HFFc6 (cell line): ENCODE measurements at places on chromosomes 3 and 15.

GRCh38 chr15:59522988-59523461 is 85.0 kb downstream of the FAM81A start:
- DNase-seq, result no peak

GRCh38 chr3:48402281-48402732 is 27.6 kb downstream of the PLXNB1 start:
- DNase-seq, result peak; percentile 89

GRCh38 chr3:50123394-50124051 is 31.6 kb upstream of the SEMA3F start:
- no peak for DNase-seq

GRCh38 chr15:96549136-96549535 is 218.6 kb downstream of the NR2F2 start:
- no peak for DNase-seq

DNA sequence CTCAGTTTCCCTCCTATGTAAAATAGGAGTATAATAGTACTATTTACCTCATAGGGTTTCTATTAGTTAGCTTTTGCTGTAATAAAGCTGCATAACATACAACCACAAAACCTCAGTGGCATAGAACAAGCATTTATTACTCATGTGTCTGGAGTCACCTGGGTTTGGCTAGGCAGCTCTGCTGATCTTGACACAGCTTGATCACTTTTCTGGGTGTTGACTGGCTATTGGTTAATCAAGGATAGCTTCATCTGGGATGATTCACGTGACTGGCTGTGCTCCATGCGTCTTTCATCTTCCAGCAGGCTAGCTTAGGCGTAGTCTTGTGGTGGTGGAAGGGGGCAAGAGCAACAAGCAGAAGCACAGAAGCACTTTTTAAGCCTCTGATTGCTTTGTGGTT is 112.6 kb downstream of the SQOR start:
- DNase-seq, result no peak
